GM03348 (cell line): ENCODE measurements at places on chromosomes 2 and 18.

- DNase-seq = peak; percentile 25
Observed at GRCh38 chr2:44360749-44361329, 455 bp downstream of the PREPL start.

GRCh38 chr2:172398440-172398839, 28.9 kb upstream of the ITGA6 start:
- DNase-seq = no peak

- DNase-seq = no peak
Observed at GRCh38 chr2:129756276-129756675, 223.2 kb upstream of the RAB6C start.

GRCh38 chr2:36361396-36361795, 5.8 kb downstream of the CRIM1 start:
- peak; percentile 49 for DNase-seq

GRCh38 chr2:41717839-41718238, 330.0 kb upstream of the PKDCC start:
- DNase-seq = no peak

GRCh38 chr2:96739076-96739632, 710 bp downstream of the LMAN2L start:
- DNase-seq = no peak

GRCh38 chr2:236872015-236872414, 213.7 kb upstream of the COPS8 start:
- DNase-seq = no peak
